ENCODE measurements at places on chromosomes 12 and 14.

DNA sequence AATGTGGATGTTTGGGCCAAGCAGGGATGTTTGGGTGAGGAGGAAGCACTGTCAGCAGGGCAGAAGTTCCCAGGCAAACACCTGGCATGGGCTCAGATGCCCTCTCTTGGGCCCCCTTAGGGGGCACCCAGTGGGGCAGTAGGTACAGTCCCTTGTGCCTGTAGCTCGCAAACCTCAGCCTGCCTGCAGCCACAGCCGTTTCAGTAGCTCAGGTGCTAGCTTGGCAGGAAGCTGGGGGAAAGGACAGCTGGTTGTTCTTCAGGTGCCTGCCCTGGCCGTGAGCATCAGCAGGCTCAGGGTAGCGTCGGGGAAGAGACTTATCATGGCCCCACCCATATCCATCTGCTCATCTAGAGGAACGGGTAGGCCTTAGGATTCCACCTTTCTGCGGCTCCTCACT lies 67.5 kb downstream of the B4GALNT3 start:
- DNase-seq: no peak

GRCh38 chr12:95763809-95764253 lies 26.7 kb downstream of the NTN4 start:
- DNase-seq: peak; percentile 60

GRCh38 chr12:46470975-46471374 lies 98.4 kb upstream of the SLC38A2 start:
- no peak for DNase-seq

DNA sequence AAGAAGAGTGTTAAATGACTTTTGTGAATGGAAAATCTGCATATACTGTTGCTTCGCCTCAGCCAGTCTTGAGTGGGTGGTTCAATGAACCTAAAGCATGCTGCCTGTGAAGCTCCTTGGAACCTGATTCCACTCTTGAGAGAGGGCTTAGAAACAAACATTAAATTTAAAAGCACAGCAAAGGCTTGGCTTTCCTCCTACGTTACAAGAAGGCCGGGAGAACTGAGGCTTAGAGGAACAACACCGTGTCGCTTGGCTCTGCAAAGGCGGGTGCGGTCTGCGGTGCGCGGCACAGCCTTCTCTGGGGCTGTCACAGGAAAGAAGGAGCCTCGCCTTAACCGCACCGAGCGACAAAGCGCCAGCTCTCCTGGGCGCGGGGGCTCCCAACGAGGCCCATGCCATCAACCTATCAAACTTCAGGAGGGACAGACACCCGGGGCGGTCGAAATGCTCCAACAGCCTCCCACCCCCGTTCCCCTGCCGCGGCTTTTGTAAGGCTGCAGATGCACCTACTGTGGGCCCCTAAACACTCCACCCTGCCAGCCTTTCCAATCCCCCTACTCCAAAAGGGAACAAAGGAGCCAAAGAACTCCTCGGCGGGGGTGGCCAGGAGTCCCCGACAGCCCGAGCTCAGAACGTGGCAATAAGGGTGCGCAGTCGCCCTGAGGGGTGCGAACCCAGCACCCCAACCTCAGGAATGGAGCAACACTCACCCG lies 729 bp downstream of the OSBPL8 start:
- peak; percentile 54 for DNase-seq

DNA sequence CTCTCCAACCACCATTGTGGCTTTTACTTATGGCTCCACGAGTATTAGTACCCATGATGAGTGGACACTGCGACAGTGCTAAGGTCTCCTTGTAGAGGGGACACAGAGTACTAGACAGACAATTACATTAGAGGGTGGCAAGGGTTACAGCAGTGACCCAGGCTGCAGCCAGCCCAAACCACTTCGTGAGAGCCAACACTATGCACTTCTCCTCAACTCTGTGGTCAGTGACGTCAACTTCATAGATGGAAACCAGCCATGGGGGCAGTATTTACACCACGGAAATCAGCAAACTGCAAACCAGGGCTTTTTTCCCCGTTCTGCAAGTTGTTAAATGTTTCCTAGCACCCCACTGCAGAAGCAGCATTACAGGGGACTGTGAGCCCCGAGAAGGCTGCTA lies 61.6 kb upstream of the ZFP36L1 start:
- no peak for DNase-seq

DNA sequence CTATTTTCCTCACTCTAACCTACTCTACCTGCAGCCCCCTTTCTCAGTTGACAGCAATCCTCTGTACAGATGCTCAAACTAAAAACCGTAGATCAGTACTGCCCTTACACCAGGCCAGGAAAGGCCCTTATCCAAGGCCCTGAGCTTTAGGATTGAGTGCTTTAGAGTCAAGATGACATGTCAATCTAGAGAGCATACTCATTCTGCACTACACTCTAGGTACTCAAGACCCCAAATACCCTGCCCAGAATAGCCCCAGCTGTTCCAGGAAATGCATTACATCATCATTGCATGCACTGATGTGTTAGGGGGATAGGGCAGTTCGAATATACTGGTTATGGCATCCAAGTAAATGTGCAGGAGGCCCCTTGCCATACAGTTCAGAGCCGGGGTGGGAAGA lies 3.5 kb upstream of the PHLDA1 start:
- no peak for DNase-seq

DNA sequence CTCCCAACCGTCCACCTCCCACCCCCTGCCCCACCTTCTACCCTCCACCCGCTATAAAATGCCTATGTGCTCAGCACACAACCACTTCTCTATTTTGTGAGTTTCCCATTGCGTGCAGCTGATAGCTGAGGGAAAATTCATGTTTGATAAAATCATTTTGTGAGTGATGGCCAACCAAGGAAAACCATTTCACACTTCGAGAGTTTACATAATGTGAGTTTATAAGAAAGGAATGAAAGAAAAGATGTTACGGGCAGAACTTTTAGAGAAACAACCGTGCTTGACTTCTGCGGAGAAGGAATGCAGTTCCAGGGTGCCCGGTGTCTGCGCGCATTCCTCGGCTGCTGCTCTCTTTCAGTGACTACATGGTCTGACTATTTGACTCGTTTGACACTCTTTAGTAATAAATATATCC lies 140.9 kb downstream of the EFCAB11 start:
- DNase-seq: no peak

GRCh38 chr12:32266756-32267155 lies 132.6 kb upstream of the FGD4 start:
- DNase-seq: no peak

DNA sequence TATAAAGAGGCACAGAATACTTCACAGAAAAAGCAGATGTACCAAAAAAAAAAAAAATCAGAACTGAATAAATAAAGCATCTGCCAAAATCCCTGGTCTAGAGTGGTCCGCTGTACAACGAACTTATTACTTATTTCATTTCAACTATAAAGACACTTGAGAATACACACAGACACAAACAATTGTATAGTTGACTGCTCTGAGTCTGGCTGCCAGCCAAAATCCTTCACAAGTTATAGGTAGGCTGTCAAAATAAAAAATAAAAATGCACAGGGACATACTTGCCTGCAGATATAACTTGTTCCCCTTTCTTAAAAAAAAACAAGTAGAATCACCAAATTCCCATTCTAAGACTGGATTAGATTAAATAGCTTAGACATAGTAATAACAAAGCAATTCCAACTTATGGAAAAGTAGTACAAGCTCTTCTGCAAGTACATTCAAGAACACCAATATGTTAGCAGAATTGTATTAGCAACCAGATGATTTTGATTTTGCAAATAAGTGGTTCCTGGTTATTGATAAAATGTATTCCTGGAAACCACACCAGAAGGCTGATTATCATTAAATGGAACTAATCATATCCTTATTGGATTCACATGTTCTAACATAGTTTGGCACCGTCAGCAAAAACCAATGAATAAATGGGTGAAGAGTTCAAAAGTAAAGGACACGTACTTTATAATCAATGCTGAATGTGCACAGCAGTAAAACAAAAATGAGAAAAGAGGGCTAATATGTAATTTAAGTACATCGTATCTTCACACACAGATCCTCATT lies 248.5 kb downstream of the NELL2 start:
- DNase-seq: no peak

- no peak for DNase-seq
These were observed 97.7 kb downstream of the AKAP6 start for GRCh38 chr14:32426586-32427388.

DNA sequence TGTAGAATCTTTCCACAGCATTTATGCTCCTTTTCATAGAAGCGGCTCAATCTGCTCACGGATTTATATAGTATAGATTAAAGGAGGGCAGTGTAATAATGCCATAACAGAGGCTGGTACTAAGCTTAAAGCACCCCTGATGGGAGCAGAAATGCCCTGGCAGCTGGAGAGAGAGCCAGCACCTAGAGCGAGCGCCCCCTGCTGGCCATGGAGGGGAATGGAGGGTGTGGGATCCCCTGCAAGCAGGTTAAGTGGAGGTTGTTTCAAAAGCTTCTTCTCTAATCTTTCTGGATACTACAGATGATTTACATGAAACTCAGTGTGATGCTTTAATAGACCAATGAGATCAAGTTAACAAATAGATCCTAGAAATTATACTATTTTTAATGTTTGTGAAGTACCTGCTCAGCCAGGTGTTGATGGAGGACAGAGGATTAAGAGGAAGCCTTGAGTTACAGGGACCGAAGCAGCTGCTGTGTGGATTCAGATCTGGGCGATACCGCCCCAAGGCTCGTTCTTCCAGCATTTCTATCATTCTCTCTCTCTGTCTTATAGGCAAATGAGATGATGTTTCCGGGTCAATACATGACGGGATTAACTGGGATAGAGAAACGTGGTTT lies 1519.3 kb upstream of the TMEM132C start:
- DNase-seq: peak; percentile 78

GRCh38 chr12:39990122-39991101 lies 115.5 kb downstream of the SLC2A13 start:
- DNase-seq: peak; percentile 60

- DNase-seq: no peak
These were observed 25.0 kb downstream of the NTF3 start for GRCh38 chr12:5456906-5457305.

DNA sequence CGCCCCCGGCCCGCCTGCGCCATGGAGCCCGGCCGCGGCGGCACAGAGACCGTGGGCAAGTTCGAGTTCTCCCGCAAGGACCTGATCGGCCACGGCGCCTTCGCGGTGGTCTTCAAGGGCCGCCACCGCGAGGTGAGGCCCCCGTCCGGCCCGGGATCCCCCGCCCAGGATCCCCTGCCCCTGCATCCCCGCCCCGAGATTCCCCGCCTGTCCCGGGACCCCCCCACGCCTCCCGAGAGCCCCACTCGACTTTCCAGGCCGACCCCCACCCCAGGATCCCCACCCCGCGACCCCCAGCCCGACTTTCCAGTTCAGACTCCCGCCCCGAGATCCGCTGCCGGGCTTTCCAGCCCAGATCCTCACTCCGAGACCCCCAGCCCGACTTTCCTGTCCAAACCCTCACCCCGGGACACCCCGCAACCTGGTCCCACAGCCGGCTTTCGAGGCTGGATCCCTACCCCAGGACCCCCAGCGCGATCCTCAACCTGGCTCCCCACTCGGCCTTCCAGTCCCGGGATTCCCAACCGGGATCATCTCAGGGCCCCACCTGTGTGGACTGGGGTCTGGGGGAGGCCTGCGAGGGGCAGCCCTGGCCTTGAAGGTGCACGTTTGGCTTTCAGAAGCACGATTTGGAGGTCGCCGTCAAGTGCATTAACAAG lies 688 bp downstream of the ULK1 start:
- no peak for DNase-seq

Data from Calu3 (cell line).